ENCODE measurements at places on chromosomes 3 and 15.

DNA sequence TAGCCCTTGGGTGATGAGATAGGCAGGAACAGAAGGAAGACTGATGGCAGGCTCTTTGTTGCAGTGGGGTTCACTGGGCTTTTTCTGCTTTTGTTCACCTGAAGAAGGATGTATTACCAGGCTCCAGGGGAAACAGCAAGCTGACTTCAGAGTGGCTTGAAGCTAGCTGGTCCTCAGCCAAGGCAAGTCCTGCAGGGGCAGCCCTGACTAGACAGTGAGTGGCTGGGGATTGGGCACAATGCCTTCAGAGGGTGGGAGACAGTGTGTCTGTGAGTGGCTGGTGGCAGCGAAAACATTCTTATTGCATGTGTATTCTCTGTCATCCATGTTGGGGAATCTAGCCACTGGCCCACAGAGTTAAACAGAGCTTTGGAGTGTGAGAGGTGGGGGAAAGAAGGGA is 2.3 kb upstream of the TEX264 start:
- DNase-seq = no peak

DNA sequence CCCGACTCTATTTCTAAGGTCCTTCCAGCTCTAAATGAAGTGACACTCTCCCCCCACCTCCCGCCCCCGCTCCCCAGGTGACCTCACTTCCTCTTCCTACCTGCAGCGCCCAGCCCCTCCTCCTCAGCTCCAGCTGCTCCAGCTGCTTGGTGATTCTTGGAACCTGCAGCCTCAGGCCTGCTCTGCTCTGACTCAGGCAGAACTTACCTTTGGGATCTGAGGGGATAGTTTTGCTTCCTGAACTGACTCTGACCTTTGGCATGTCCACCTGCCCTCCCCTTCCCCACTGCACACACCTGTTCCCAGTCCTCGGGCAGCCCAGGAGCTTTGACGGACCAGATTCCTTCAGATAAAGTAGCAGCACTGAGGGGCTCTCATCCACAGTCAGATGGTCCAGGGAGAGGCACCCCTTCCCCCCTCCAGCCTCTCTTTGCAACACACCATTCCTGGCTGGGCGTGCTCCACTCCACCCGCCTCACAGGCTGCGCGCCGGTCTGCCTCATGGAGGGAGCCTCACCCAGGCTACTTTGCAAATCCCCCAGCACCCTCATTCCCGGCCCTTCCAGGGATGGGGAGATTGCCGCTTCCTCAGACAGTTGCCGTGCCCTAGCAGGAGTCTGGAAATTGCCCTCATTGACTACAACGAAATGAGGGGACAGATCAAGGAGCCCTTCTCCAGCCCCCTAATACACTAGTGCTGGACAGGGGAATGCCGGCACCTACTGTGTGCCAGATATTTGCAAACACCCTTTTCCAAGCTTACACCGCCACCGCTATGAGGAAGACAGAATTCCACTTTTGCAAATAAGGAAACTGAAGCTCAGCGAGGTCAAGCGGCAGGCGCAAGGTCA is 692 bp upstream of the C15orf39 start:
- peak; percentile 51 for DNase-seq

- DNase-seq = no peak
Observed at GRCh38 chr3:194993896-194994295, 277.1 kb downstream of the XXYLT1 start.

DNA sequence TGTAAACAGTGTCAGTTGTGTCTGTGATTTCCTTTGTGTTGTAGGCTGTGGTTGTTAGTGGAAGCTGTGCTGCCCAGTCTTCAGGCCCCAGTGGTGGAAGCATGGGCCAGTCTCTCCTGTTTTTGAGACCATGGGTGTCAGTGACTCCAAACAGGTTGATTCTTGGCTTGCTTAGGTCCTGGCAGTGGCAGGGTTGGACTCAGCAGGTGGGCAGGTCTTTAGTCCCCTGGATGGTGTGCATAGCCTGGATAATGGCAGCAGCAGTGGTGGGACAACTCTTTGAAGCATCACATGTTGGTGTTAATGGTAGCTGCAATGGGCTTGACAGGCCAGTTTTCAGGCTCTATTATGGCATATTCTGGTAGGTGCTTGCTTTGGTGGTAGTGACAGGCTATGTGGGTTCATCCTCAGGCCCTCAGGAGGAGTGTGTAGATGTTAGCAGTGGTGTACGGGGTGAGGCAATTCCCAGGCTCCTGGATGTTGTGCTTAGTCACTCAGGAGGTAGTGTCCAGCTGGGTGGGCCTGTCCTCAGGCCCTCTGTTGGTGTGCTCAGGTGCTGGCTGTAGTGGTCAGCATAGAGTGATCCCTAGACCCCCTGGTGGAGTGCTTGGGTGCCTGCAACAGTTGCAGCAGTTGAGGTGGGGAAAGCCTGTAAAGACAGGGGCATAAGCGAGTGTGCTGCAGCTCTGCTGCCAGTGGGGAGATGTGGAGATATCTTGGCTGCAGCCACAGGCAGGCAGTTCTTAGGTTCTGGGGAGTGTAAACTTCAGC is 596.7 kb downstream of the PDCD6IP start:
- no peak for DNase-seq

DNA sequence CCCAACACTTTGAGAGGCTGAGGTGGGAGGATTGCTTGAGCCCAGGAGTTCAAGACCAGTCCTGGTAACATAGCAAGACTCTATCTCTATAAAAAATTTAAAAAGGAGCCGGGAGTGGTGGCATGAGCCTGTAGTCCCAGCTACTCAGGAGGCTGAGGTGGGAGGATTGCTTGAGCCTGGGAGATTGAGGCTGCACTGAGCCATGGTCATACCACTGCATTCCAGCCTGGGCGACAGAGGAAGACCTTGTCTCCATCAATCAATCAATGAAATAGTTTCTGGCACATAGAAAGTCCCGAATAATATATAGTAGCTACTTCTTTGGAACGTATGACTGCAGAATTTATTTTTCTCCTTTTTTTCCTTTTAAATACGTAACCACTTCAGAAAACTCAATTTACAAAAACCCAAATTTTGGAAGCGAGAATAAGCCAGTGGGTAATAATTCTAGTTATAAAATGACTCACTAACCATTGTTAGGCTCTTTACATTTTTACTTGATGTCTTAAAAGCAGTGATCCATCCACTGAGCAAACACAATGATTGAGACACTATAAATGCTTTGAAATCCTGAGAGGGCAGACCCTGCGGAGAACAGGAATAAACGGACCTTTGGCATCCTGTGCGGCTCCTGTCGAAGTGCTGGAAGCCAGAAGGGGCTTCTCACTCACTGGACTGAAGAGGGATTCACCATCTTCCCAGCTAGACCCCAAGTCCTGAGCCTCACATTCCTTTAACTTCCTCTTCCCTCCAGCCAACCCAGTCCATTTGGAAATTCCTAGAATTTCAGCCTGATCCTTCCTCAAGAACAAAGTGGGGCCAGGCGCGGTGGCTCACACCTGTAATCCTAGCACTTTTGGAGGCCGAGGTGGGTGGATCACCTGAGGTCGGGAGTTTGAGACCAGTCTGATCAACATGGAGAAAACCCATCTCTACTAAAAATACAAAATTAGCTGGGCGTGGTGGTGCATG is 68.4 kb upstream of the MFGE8 start:
- DNase-seq = no peak

GRCh38 chr15:84859144-84859543 is 25.3 kb upstream of the SLC28A1 start:
- no peak for DNase-seq

GRCh38 chr3:5565026-5565425 is 377.5 kb downstream of the EDEM1 start:
- DNase-seq = no peak

DNA sequence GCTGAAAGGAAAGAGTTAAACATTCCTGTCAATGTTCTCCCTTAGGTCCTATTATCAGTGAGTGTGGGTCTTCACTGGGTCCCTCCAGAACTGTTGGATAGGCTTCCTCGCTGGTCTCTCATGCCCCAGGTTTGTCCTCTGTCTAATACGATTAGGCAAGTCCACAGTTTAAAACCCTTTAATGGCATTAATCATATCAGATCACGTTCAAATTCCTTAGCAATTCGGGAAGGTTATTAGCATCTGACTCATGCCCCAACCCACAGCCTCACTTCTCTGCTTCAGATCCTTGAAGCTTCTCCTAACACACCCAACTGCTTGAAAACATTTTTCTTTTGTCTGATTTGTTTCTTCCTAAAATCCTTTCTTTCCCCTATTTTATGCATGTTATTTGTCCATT is 224.3 kb upstream of the ATP10A start:
- DNase-seq = no peak

- DNase-seq = no peak
Observed at GRCh38 chr3:112013784-112014143, 15.0 kb downstream of the TAGLN3 start.

DNA sequence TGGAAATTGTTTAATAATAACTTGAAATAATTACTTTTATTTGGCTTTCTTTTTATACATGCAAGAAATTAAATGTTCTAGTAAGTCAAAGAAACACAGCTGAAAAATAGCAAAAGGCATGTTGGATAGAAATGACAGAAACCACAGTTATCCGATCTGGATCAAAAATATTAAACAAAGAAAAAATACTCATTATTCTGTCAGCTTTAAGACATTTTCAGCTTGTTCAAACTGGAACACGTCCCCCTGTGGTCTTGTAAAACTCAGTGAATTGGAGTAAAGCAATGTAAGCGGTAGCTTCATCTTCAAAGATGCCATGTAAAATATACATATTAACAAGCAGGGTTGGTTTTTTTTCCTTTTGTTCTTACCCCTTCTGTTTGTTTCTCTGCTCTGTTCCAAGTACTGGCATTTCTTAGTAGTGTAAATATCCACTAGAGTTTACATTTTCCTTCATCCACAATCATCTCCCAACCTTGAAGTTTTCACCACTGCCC is 223.4 kb downstream of the IGSF11 start:
- no peak for DNase-seq

- peak; percentile 57 for DNase-seq
Observed at GRCh38 chr3:30199096-30199759, 407.2 kb upstream of the TGFBR2 start.

- DNase-seq = no peak
Observed at GRCh38 chr3:139689708-139690228, 12.0 kb upstream of the NMNAT3 start.

DNA sequence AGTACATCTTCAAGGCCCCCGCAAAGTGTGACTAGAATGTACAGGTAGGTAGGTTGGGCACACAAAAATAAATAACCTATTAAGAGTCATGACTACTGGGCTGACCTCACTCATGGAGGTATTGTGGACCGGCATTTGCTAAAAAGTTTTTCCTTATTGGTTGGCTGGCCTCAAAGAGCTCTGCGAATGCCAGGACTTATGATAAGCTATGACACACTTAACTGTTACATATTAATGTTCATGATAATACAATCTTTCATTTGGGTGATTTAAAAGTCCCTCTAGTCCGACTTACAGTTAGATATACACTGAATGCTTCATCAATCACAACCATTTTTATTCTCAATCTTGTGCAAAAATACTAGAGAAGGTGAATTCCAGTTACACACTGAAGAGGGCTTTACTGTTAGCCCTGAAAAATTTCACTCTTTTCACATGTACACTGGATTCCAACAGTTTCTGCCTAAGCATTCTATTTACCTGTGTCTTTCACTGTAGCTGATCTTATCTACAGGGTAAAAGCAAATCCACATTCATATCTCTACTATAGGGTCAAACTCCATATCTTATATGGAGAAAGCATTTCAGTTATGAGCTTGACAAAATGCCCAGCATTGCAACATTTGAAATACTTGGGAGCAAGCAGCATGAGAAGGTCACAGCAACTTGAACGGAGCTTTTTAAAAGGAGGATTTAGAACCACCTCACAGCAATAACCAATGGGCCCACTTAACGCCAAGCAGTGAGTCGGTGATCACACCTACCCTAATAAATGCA is 329.1 kb downstream of the FOXP1 start:
- DNase-seq = no peak

DNA sequence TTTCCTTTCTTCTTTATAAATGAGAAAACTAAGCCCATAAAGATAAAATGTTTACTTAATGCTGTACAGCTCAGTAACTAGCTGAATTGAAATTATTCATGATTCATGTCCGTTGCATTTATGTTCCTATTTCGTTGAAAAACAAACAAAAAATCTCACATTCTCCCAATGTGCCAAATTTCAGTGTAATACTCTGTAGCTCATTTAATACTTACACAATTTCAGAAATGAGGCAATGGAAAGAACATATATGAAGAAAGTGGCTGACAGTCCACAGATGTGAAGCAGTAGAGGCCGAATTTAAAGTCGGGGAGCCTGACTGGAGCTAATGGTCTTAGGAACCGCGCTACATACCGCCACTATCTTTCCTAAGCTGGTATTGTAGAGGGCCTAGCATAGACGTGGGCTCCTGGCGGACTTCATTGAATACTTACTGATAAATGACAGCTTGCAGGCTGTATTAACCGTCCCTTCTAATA is 651 bp downstream of the PLSCR2 start:
- no peak for DNase-seq

GRCh38 chr3:14301558-14301957 is 100.8 kb upstream of the SLC6A6 start:
- no peak for DNase-seq

GRCh38 chr3:25820366-25820765 is 30.5 kb downstream of the OXSM start:
- no peak for DNase-seq

- DNase-seq = no peak
Observed at GRCh38 chr3:105352976-105353375, 13.7 kb upstream of the ALCAM start.

DNA sequence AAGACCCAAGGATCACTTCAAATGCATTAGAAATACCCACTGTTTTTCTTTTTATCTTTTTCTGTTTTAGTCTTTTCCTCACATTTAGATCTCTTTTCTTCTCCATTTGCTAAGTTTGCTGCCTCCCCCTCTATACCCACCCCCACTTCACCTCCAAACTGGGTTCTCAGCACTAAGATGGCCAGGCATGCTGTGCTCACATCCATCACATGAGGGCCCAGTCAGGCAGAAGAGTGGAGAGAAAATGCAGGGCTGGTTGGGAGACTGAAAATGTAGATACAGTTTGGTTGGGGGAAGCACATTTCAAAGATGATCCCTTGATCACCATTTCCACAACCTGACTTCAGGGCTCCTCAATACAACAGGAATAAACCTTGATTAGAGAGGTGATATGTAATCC is 8.7 kb downstream of the GAP43 start:
- no peak for DNase-seq

GRCh38 chr3:11331101-11331500 is 58.9 kb downstream of the ATG7 start:
- no peak for DNase-seq

GRCh38 chr3:38758557-38758956 is 57.5 kb downstream of the SCN10A start:
- no peak for DNase-seq

- no peak for DNase-seq
Observed at GRCh38 chr3:16807391-16807790, 77.4 kb upstream of the PLCL2 start.

GRCh38 chr15:93341164-93341563 is 252.2 kb upstream of the RGMA start:
- no peak for DNase-seq

DNA sequence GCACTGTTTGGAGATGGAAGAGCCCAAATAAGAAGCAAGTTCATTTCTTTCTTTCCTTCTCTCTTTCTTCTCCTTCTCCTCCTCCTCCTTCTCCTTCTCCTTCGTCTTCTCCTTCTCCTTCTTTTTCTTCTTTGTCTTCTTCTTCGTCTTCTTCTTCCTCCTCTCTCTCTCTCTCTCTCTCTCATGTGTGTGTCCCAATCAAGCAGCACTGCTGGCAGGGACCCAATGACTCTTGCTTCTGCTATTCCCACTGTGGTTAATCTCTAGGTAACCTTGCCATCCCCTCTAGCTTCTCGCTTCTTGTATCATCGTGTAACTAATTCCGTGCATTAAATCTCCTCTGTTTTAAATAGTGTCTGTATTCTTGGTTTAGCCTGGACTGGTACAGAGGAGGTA is 26.1 kb upstream of the ZNF280D start:
- DNase-seq = no peak

Data from stimulated activated CD4-positive, alpha-beta T cell treated with anti-CD3 and anti-CD28 coated beads, Interleukin-15, amount 100 ng/mL, for 48 hours (primary cell).